Uterus (tissue), 4 donors: ENCODE measurements at places on chromosomes 3 and 15. TPM values are rescaled to one million over a fixed set of nuclear protein-coding genes. Genes with fewer than 3 reads are reported as not detected.

The ATRIP gene
- total RNA-seq = 11.5 TPM

GRCh38 chr3:122880624-122881023, 85.8 kb downstream of the SLC49A4 start:
- H3K36me3 ChIP-seq = no peaks in the 10 kb centered on the region
- no peak for DNase-seq
- H3K4me3 ChIP-seq = no peak overlapping the region
- H3K27me3 ChIP-seq = no peaks in the 10 kb centered on the region
- no peaks in the 10 kb centered on the region for H3K4me1 ChIP-seq

The BCHE gene
- total RNA-seq = 51.4 TPM

The SLC28A2 gene
- not detected for total RNA-seq

GRCh38 chr3:31533169-31534064, 692 bp downstream of the STT3B start:
- DNase-seq = peak; percentile 61
- H3K4me1 ChIP-seq = peaks cover 3% of the 10 kb centered on the region
- peak overlapping the region; percentile 80 for H3K4me3 ChIP-seq
- H3K27ac ChIP-seq = peak overlapping the region; percentile 96

The TEX55 gene
- total RNA-seq = not detected

The ABHD6 gene
- total RNA-seq = 20.6 TPM

DNA sequence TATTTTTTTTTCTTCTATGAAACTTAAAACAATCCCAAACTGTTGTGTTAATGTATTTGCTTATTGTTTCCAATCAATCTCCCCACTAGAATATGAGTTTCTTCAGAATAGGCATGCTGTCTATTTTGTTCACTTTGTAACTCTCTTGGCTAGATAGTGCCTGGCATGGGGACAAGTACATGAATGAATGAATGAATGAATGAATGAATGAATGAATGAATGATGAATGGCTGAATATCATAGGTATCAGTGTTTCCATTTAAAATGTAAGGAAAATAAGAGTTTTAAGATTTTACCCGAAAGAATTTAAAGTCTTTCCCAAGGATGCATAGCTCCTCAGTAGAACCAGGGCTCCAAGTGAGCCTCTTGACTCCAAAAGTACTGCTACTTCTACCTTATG, 294.9 kb upstream of the GADL1 start:
- H3K36me3 ChIP-seq = no peaks in the 10 kb centered on the region
- H3K4me1 ChIP-seq = no peaks in the 10 kb centered on the region
- DNase-seq = no peak

The CSPG4 gene
- 10.3 TPM for total RNA-seq

DNA sequence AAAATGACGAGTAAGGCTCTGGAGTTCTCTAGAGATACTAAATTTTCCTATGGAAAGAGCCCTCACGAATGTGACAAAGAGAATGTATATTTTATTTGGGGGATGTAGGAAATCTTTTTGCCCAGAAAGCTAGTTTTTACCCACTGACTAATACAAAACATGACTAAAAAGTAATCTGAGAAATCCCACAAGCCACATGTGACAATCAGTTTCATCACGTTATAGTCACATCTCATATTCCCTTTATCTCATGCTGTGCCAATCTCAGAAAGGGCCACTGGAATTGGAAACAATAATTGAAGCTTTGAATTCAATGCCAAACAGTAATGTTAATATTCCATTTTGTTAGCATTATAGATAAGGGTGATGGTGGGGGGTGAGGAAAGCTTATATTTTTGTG, 509.0 kb upstream of the GOLIM4 start:
- H3K27me3 ChIP-seq = no peaks in the 10 kb centered on the region
- no peak overlapping the region for H3K4me3 ChIP-seq
- DNase-seq = no peak
- H3K27ac ChIP-seq = no peak overlapping the region
- no peaks in the 10 kb centered on the region for H3K4me1 ChIP-seq

DNA sequence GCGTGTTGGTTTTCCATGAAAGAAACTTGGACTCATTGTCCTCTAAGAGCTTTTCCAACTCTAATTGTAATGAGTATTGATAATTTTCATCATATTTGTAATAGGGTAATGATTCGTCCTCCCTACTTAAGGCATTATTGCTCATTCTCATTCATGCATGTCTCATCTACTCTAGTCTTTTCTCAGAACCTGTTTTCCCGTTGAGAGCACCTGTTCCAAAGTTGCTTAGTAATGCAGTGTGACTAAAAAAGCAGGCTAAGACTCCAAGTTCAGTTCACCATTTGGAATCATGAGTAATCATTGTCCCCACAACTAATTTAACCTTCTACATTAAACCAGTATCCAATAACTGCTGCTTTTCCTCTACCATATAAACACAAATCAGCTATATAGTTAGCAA, 84.0 kb downstream of the FILIP1L start:
- DNase-seq = no peak
- H3K27ac ChIP-seq = no peak overlapping the region
- H3K4me1 ChIP-seq = no peaks in the 10 kb centered on the region
- no peaks in the 10 kb centered on the region for H3K27me3 ChIP-seq
- no peaks in the 10 kb centered on the region for H3K36me3 ChIP-seq

- H3K27me3 ChIP-seq = no peaks in the 10 kb centered on the region
- H3K36me3 ChIP-seq = no peaks in the 10 kb centered on the region
- H3K4me3 ChIP-seq = no peak overlapping the region
- H3K27ac ChIP-seq = peak overlapping the region; percentile 13
- DNase-seq = no peak
Observed at GRCh38 chr3:73542136-73542535, 82.6 kb downstream of the PDZRN3 start.

The TMEM108 gene
- total RNA-seq = 1.1 TPM

- no peaks in the 10 kb centered on the region for H3K4me1 ChIP-seq
- H3K4me3 ChIP-seq = no peak within 1 kb of the TSS
- H3K27ac ChIP-seq = no peak within 1 kb of the TSS
- no peak for DNase-seq
- H3K27me3 ChIP-seq = peaks cover 14% of the 10 kb centered on the region
Observed at GRCh38 chr3:170585937-170586310, at the start of gene SLC7A14. Gene SLC7A14 (minus strand): TSS chr3:170586075. CDS start chr3:170526936, 59,139 bp downstream.

DNA sequence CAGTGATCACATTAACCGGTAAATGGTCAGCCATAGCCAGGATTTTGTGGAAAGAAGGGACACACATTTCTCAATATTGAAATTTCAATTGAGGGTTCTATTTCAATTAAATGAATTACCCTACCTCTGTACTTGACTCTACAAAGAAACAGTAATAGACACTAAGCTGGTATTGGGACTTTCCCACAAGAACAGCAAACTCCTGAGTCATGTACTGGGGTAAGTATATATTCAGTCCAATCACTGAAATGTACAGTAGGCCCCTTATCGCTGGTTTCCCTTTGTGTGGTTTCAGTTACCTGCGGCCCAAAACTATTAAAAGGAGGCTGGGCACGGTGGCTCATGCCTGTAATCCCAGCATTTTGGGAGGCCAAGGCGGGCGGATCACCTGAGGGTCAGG, 17.6 kb downstream of the ASB14 start:
- H3K4me1 ChIP-seq = no peaks in the 10 kb centered on the region
- H3K4me3 ChIP-seq = no peak overlapping the region
- no peaks in the 10 kb centered on the region for H3K27me3 ChIP-seq
- no peak for DNase-seq
- no peaks in the 10 kb centered on the region for H3K36me3 ChIP-seq

- H3K4me1 ChIP-seq = no peaks in the 10 kb centered on the region
- H3K27me3 ChIP-seq = no peaks in the 10 kb centered on the region
- DNase-seq = no peak
- H3K4me3 ChIP-seq = no peak overlapping the region
- no peaks in the 10 kb centered on the region for H3K36me3 ChIP-seq
- H3K27ac ChIP-seq = no peak overlapping the region
Observed at GRCh38 chr3:187903697-187904096, 158.4 kb upstream of the BCL6 start.

DNA sequence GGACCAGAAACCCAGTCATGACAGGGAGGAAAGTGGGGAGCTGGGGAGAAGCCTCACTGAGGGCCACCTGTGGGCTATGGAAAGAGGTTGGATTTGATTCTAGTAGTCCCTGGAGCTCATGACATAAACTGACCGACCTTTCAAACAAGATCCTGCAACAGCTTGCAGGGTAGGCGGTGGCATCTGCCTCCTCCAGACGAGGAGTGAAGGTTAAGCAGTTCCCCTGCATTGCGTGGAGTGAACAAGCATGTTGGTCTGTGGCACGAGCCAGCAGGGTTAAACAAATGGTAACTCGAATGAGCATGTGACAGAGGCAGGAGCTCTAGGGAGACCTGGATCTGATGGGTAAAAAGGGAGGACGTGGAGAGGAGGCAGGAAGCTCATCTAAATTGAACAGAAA, 12.7 kb downstream of the TGM4 start:
- no peak overlapping the region for H3K27ac ChIP-seq
- no peak overlapping the region for H3K4me3 ChIP-seq
- H3K4me1 ChIP-seq = no peaks in the 10 kb centered on the region
- no peak for DNase-seq
- no peaks in the 10 kb centered on the region for H3K36me3 ChIP-seq

DNA sequence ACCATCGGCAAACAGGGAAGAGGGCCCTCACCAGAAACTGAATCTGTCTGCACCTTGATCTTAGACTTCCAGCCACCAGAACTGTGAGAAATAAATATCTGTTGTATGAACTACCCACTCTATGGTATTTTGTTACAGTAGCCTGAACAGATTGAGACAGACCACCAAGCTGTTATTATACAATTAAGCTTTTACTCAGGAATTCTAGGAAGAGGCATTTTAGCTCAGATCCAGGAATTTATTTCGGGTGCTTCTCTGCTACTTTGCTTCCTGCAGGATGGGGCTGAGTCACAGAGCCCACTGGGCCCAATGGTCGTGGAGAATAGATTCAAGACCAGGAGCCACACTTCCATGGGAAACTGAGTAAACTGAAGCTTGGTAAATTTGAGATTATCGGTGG, 145.5 kb upstream of the PFN2 start:
- no peaks in the 10 kb centered on the region for H3K4me1 ChIP-seq
- DNase-seq = no peak
- H3K27me3 ChIP-seq = no peaks in the 10 kb centered on the region
- no peak overlapping the region for H3K27ac ChIP-seq
- H3K36me3 ChIP-seq = no peaks in the 10 kb centered on the region

DNA sequence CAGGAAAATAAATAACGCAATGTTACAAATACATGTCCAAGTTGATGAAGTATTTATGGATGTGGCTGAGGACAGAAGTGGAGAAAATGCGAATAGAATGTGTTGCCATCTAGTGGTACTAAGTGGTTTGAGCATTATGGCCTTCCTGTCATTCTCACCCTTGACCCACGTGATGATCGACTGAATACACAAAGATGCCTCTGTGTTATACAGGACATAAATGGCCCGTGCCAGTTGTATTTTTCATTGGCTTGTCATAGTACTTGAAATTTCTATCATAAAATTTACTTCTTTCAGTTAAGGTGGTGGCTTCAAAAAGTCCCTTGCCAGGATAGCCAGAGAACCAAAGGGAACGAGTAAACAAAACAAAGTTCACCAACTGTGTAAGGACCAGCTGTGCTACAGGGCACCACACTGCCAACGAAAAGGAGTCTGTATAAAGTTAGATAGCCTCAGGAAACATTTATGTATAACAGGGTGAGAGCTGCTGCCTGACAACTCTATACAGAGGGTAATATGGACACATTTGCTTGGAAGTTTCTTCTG, 103.7 kb downstream of the MYH15 start:
- no peak overlapping the region for H3K27ac ChIP-seq
- H3K4me1 ChIP-seq = no peaks in the 10 kb centered on the region
- DNase-seq = no peak
- no peak overlapping the region for H3K4me3 ChIP-seq
- no peaks in the 10 kb centered on the region for H3K36me3 ChIP-seq

The GP5 gene
- total RNA-seq = not detected

- H3K4me1 ChIP-seq = no peaks in the 10 kb centered on the region
- H3K36me3 ChIP-seq = no peaks in the 10 kb centered on the region
- H3K27ac ChIP-seq = peak overlapping the region; percentile 69
- H3K27me3 ChIP-seq = no peaks in the 10 kb centered on the region
- DNase-seq = no peak
- no peak overlapping the region for H3K4me3 ChIP-seq
Observed at GRCh38 chr3:190360228-190360627, 27.7 kb upstream of the CLDN16 start.

DNA sequence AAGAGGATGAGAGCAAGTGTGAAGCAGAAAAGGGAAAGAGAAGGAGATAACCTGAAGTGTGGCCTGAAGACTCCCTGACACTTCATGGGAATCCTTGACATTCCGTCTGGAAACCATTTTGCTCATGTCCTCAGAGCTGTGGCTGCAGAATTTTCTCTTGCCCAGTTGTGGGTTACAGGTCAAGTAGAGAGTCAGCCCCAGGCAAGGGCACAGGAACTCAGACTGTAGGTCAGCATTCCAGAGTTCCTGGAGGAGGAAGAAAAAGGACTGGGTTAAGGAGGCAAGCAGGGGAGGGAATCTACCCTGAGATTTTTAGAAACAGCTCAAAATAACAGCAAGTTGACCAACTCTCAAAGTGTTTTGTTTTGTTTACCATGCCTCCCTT, 4.1 kb upstream of the THSD4 start:
- no peak for DNase-seq
- no peaks in the 10 kb centered on the region for H3K36me3 ChIP-seq
- H3K4me1 ChIP-seq = no peaks in the 10 kb centered on the region
- peak overlapping the region; percentile 8 for H3K27ac ChIP-seq

The APPL1 gene
- total RNA-seq = 37.4 TPM

GRCh38 chr3:164208821-164209220, 869.5 kb downstream of the SI start:
- no peaks in the 10 kb centered on the region for H3K36me3 ChIP-seq
- H3K4me3 ChIP-seq = no peak overlapping the region
- H3K27ac ChIP-seq = no peak overlapping the region
- DNase-seq = no peak
- H3K4me1 ChIP-seq = no peaks in the 10 kb centered on the region
- H3K27me3 ChIP-seq = no peaks in the 10 kb centered on the region

DNA sequence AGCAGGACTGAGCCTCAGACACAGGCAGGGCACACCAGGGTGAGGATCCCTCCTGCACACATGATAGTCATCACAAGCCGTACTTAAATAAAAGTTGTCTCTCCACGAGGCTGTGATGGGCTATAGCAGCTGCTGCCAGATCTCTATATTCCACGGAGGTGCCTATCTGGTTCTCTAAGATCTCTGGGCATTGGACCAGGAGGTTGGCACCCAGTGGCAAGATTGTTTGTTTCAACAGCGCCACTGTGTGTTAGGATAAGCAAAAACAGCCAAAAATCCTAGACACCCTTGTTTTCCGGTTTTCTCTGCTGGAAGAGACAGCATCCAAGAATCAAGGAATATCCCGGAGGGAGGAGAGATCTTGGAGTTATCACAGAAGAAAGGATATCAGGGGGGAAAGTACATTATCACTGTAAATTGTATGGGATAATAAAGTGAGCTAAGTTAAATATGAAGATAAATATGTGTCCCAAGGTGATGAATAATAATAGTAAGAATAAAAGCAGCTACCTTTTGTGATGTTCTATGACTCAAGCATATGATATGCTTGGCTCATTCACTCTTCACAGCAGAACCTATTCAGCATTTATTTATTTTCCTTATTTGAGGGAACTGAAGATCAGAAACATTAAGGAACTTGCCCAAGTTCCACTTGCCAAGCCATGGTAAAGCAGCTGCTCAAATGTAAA, 90.6 kb upstream of the AKAP13 start:
- no peaks in the 10 kb centered on the region for H3K27me3 ChIP-seq
- no peak overlapping the region for H3K27ac ChIP-seq
- H3K4me1 ChIP-seq = no peaks in the 10 kb centered on the region
- H3K36me3 ChIP-seq = no peaks in the 10 kb centered on the region

GRCh38 chr3:81920816-81921215, 159.4 kb upstream of the GBE1 start:
- DNase-seq = no peak
- H3K4me3 ChIP-seq = no peak overlapping the region
- no peak overlapping the region for H3K27ac ChIP-seq
- no peaks in the 10 kb centered on the region for H3K36me3 ChIP-seq
- no peaks in the 10 kb centered on the region for H3K27me3 ChIP-seq
